ENCODE measurements at places on chromosomes 1 and 21.

DNA sequence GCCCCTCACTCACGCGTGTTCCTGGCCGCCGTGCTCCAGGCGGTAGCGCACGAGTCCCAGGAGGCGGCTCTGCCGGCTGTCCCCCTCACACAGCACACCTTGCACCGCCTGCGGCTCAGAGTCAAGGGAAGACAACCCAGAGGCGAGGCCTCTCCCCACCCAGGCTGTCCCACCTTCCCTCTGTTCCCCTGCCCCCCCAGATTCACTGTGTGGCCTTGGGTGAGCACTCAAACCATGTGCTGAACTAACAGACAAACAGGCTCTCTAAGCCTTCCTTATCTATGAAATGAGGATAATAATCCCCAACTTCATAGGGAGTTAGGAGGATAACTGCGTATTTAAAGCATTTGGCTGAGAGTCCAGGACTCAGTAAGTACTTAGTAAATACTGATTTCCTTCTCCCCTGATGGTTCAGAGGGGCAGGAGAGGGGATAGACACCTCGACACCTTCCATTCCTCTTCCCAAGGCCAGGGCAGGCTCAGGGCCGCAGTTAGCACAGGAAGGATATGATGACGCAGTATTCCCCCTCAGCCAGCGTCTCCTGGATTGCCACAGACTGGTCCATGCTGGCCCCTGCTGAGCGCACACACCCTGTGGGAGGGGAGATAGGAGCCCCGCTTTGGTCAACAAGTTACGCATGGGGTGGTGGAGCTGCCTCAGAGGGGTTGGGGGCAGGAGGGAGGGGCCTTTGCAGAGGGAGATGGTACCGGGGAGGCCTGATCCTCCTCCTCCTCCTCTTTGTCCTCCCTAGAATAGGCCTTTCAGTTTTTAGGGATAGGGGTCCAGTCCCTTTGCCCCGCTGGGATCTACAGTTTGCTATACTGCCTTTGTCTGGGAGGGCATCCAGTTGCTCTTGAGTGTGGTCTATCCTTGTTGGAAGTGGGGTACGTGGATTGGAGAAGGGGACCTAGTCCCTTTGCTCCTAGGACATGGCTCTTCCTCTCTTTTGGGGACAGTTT, 830 bp downstream of the INPP5B start:
- no peak for DNase-seq

- no peak for DNase-seq
Measured at GRCh38 chr1:26915204-26915842, 1.5 kb upstream of the NR0B2 start.

DNA sequence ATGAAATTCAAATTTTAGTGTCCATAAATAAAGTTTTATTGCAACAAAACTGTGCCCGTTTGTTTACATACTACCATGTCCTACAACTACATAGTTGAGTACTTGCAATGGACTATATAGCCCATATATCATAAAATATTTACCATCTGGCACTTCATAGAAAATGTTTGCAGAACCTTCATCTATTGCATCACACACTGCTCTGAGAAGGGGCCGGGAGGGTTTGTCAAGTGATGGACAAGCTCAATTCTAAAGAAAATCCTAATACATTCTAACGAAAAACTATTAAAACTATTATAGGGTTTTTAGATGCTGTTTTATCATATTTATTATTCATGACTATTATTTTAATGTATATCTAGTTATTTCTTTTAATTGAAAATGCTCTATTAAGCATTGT, 35.9 kb downstream of the RGSL1 start:
- DNase-seq, result no peak

DNA sequence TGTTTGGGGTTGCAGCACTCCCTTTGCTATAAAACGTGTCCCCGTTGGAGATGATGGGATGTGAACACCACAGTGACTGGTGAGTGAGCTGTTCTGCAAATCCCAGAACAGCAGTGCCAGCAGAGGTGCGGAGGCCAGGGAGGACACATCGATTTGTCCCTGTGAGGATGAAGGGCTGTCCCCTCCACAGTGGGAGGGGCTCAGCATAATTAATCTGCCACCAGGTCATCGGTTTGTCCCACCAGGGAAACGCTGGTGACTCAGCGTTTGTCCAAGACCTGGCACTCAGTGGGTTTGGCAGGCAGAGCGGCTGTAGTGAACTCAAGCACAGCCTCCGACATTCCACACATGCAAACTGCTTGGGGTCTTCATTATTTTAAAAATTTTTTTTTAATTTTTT, 22.8 kb upstream of the PDE9A start:
- no peak for DNase-seq

DNA sequence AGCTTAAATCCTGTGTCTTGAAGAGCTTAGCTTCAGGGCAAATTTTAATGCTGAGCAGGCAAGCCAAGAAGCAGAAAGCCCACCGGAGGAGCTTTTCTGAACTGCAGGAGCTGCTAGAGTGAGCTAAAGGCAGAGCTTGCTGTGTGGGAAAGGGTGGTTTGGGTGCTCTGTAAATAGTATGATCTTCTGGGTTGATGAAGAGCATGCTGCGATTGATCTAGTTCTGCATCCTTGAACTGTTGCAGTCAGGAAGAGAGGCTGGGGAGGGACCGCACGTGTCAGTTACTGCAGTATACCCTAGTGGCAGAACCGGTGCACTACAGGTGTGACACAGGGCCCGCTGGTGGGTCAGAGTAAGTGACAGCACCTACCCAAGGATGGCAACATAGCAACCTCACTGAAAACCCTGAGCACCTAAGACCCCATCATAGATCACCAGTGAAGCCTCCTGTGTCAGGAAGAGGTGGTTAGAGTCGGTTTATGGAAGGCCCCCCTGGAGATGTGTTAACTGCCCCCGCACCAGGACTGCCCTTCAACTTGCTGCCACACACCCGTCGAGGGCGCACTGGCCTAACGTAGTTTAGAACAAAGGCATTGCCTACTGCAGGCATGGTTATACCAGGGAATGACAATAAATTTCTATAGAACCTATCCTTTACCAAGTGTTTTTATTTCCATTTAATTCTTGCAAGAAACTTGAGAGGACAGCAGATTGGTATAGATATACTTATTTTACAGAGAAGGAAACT, 146.0 kb upstream of the KIAA0040 start:
- DNase-seq, result peak; percentile 66

DNA sequence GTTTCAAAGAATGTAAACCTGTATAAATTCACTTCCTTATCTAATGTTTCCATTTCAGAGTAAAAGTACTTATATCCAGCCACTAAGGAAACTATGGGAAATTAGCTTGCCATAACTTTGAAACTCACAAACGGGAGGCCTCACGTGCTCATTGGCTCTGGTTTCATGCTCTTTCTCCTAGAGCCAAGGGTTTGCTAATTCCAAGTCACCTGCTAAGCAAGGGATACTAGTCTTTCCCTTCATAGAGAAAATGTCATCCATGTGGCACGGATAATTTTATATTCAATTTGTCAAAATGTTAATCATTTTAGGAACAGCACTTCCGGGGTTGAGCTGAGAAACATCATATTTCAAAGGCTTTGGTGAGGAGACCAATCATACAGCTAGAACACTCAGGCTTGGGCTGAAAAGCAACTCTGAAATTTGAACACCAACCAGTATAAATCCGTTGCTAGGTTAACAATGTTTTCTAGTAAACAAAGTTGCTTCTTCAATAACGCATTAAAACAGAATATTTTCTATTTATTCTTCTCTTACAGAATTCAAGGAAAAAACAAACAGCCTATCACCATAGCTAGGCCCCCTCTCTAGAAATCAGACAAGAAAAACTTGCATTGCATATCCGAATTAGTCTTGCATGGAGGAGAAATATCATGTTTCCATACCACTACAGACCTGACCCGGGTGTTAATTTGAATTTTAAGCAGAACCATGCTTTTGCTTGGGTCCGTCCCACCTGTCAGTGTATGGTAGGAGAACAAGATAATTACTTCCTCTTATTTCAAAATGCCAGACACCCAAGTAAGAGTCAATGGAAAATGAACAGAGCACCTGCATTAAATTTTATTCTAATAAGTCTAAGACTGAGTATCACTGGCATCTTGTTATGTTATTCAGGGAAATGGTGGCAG, 196.1 kb upstream of the ESRRG start:
- DNase-seq, result no peak

DNA sequence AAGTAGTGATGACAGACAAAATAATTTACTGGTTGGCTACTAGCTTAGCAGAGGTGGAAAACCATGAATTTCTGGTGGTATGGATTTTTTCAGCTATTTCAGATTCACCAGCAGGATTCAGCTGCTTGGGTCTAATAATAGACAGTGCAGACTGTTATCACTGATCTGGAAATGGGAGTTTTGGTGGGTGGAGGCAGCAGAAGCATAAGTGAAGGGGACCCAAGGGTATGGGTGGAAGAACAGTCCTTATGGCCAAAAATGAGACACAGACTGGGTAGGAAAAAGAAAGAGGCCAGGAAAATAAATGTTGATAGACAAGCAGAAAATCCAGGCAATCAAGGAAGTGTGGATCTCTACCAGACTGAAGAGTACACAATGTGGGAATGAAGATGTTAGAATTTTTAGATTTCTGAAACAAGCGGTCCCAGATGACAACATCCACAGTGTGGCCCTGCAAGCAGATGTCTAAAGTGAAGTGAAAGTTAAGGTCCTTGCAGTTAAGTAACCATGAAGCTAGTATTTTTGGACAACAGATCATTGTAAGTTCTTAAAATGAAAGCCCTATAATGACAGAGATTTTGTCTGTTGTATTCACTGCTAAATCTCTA, 24.7 kb downstream of the LYST start:
- no peak for DNase-seq

DNA sequence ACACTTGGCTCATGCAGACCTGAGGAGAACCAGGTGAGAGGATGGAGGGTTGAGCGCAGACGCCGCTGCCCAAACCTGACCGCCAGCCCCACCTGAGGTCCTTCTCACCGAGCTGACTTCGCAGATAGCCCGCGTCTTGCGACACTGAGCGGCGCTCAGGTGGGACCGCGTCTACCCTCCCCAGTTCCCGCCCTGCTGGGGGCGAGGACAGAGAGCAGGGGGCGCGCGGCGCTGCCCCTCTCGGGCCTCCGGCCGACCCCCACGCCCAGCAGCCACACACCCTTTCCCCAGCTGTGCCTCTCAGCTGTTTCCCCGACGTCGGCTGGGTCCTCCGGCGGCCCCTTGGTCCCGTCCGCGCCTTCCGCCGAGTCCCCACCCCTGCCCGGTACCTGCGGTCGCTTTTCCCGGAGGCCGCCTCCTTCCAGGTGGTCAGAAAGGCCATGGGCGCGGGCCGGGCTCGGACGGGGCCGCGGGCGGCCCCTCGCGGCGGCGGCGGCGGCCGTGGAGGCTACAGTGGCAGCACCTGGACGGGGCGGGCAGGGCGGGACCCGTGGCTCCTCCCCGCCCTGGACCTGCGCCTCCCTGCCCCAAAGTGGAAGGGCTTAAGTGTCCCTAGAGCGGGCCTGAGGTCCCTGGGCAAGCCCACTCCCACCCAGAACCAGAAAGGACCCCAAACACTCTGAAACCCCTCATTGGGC, 14.4 kb upstream of the TTC39A start:
- DNase-seq, result no peak

DNA sequence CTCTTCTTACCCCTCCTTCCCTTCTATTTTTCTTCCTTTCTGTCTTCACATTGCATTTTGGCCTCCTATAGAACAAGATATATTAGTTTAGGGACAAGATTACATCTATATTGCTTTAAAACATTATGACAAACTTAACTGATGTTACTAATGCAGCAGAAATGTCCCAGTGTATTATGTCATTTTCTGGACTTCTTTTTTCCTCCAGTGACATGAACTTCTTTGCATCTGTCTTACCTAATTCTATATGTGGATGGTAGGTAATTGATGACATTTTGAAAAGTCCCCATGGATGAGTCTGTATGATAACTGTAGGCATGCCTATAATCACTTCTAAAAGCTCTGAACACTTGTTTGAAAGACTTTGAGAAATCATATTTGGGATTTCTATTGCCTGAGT, 89.5 kb downstream of the FNBP1L start:
- no peak for DNase-seq

- no peak for DNase-seq
Measured at GRCh38 chr1:153857505-153857904, 65.3 kb downstream of the GATAD2B start.

DNA sequence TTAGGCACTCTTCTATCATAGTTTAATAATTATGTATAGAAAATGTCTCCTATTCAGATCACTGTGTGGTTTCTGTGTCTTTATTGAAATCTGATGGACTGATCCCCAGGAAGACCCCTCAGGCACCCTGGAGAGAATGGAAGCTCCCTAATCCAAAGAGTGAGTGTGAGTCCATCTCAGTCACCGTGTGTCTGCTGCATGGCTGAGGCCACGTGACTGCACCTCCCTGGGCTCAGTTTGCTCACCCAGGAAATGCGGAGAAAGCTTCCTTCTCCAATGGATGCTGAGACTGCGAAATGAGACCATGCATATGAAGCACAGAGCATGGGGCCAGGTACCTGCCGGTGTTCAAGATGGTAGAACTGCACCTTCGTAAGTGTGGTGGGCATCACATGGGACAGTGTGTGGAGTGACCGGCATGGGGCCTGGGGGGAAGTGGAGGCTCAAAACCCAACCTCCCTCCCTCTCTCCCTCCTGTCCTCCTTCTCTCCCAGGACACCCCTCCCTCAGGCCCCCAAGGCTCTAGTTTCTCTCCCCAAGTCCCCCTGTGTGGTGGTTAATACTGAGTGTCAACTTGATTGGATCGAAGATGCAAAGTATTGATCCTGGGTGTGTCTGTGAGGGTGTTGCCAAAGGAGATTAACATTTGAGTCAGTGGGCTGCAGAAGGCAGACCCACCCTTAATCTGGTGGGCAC, 557.5 kb downstream of the PTPRU start:
- no peak for DNase-seq

DNA sequence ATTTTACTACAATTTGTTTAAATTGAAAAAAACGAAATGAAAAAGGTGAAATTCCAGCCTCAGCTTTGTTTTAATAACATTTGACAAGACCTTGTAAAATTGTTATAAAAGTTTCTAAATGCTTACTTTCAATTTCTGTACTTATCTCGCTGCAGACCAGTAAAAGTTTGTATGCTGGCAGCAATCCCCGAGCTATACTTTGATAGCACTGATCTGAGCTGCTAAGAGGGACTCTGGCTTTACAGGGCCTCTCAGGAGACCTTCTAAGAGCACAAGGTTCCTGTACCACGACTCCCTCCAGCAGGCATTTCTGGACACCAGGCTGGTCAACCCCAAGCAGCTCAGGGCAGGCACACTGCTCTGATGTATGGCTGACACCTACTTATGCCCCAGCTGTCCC, 13.1 kb downstream of the STMN1 start:
- DNase-seq, result no peak

DNA sequence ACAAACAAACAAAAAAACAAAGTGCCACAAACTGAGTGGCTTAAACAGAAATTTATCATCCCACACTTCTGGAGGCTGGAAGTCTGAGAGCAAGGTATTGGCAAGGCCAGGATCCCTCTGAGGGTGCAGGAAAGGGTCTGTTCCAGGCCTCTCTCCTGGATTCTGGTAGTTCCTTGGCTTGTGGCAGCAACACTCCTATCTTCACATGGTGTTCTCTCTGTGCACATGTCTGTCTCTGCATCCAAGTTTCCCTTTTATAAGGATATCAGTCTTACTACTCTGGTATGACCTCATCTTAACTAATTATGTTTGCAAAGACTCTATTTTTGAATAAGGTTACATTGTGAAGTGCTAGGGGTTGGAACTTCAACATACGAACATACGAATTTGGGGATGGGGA, 5.3 kb upstream of the VASH2 start:
- no peak for DNase-seq

Data from stimulated activated CD4-positive, alpha-beta T cell treated with anti-CD3 and anti-CD28 coated beads, Interleukin-2, amount 100 ng/mL, for 24 hours (primary cell).